ENCODE measurements at places on chromosomes 12 and 14.

GRCh38 chr12:122471324-122472226 is 29.2 kb downstream of the ZCCHC8 start:
- DNase-seq: peak; percentile 86

DNA sequence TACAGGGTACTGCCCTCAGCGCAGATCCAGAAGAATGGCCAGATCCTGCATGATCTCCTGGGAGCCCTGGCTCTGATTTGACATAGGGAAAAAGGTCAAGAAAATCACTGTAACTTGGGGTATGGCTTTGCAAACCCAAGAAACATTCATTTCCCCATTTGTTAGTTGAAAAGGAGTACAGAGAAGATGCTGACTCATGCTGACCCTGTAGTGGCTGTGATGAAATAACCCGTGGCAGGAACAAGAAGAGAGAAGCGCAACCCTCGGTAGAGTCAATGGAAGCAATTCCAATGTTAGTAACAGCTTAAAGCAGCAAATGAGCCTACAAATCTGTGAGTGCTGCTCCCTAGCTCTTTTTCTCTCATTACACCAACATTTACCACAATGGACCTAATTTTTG is 281.6 kb upstream of the NPAS3 start:
- DNase-seq: peak; percentile 80

DNA sequence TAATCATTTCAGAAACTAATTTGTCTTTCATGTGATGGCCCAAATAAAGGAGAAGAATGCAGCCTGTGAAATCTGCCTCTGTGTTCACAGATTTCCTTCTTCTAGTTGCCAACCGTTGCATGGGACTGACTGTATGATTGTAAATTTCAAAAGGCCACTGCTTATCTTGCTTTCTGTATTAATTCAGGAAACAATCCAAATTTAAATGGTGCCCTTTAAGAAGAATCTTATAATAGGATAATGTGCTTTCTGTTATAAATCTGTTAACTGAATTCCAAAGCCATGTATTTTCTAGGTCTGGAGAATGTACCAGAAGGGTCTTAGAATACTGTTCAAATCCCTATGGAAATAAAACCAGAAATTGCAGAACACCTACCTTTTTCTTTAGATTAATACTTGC is 58.6 kb upstream of the ATP2A2 start:
- DNase-seq: no peak

DNA sequence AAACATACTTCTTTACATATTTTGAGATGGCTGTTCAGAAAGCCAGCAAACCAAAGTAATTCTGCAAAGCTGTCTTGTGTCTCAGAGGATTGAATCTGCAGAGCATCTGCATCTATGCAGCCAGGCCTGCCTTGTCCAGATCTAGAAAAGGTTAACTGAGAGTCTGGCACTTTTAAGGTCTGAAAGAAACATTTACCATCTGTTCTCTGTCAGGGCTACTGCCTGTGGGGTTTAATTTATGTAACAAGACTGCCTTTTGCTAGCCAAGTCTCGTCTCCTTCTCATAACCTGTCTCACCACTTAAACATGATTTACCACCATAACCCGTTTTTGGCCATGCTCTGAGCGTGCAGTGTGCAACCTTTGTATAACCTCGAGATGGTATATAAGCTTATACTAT is 194.2 kb downstream of the SYT10 start:
- no peak for DNase-seq

DNA sequence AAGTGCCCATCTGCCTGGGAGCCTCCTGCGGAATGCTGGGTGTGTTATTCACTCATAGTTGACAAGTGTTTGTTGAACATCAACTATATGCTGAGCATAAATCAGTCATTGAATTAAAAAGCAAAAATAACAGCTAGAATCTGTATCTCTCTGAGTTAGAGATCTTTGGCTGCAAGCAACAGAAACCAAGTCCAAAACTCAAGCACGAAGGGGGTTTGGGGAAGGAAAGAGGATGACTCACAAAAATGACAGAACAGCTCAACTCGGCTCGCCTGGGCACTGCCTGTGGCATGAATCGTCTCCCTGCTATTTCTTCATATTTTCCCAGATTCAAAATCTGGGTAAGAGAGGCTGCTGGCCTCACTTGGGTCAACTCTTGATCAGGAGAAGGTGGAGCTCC is 72.6 kb upstream of the NCOR2 start:
- peak; percentile 62 for DNase-seq
